ENCODE measurements at places on chromosomes 11 and 22. TPM values are rescaled to one million over a fixed set of nuclear protein-coding genes. Genes with fewer than 3 reads are reported as not detected.

DNA sequence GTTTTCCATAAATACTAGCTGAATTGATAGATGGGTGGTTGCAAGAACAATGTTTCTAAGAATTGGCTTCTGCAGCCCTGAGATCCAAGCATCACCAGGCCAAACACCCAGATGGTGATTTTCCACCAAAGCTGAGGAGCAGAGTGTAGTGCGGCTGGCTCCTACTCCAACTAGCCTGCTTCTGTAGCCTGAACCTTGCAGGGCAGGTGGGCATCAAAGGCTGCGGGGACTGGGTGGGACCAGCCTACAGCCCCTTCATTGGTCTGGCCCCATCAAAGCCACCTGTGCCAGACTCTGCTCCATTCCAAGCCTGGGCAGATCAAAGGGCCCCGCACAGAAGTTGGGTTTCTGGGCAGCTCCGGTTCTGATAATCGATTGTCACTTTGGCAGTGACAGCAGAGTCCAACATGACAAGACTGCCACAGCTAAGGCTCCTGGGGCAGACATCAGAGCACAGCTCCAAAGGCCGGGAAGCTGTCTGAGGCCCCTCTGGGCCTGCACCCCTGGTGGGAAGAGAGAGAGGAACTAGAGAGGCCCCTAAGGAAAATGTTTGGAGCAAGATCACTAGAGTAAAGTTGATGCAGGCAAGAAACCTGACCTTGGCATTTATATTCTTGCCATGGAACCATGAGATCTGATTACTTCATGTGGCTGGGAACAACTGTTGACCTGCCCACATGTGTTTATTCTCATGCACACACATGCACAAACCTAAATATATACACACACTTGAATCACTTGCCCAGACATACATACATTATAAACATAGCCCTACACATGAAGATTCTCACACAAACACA is 582.9 kb downstream of the INSC start:
- H3K27ac ChIP-seq, result no peak overlapping the region
- no peak for DNase-seq
- H3K4me3 ChIP-seq, result no peak overlapping the region
- H3K36me3 ChIP-seq, result no peaks in the 10 kb centered on the region
- H3K4me1 ChIP-seq, result no peaks in the 10 kb centered on the region

DNA sequence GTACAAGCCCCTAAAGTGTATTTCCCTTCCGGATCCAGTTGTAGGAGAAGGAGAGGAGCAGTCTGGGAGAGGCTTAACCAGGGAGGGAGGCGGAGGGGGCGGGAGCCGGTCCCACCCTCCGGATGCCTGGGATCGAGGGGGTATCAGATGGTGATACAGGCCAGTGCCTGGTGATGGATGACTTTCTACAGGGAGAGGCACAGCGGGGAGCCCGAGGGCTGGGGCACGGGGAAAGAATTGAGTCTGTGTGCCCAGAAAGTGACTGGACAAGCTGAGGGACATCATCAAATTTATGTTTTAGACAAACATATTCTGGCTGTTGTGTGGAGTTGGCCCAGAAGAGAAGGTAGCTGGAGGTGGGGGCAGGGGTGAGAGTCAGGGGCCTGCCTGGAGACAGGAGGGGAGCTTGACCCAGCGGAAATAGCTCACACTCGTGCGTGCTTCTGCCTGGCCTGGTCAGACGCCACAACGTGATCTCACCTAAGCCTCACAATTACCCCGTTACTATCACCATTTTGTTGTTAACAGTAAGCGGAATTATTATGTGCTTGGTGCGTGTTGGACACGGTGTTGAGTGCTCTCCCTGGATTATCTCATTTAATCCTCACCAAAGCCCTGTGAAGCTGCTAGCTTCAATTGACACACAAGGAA is 42.4 kb downstream of the AMPD3 start:
- H3K27me3 ChIP-seq, result no peaks in the 10 kb centered on the region
- peaks cover 34% of the 10 kb centered on the region for H3K36me3 ChIP-seq
- no peak overlapping the region for H3K27ac ChIP-seq

GRCh38 chr11:132564091-132564885 is 968.0 kb downstream of the OPCML start:
- no peaks in the 10 kb centered on the region for H3K27me3 ChIP-seq
- no peak overlapping the region for H3K4me3 ChIP-seq
- no peaks in the 10 kb centered on the region for H3K36me3 ChIP-seq
- peaks cover 8% of the 10 kb centered on the region for H3K4me1 ChIP-seq
- H3K27ac ChIP-seq, result no peak overlapping the region

DNA sequence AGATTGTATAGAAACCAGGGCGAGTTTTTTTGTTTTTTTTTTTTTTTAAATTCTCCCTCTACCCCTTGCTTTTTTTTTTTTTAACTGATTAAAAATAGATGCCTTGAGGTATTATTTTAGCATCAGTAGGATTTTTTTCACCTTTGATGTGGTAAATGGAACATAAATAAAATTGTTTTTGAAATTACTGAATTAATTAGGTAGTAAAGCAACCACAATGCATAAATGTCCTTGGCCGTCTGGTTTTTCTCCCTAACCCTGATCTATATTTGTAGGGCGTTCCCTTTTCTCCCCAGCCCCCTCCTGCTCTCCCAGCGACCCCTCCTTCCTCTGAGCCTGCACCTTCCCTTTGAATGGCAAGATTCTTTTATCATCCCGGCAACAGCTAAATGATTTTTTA is 107.8 kb downstream of the ZBTB16 start:
- DNase-seq, result no peak
- H3K4me1 ChIP-seq, result peaks cover 99% of the 10 kb centered on the region
- H3K36me3 ChIP-seq, result no peaks in the 10 kb centered on the region
- peak overlapping the region; percentile 95 for H3K27ac ChIP-seq
- H3K27me3 ChIP-seq, result no peaks in the 10 kb centered on the region

DNA sequence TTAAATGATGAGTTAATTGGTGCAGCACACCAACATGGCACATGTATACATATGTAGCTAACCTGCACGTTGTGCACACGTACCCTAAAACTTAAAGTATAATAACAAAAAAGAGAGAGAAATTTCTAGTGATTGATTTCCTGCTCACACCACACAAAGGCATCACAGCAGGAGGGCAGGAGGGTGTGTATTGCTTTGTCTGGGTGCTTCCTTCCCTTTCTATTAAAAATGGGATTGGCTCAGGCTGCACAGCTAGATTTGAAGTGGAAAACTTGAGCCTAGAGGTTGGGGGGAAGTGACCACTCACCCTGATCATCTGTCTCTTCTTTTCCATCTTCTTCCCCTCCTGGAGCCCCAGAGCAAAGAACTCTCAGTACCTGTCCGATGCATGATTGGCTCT is 944 bp upstream of the SCGB1D2 start:
- no peak overlapping the region for H3K27ac ChIP-seq
- H3K4me3 ChIP-seq, result no peak overlapping the region
- no peak for DNase-seq
- H3K27me3 ChIP-seq, result no peaks in the 10 kb centered on the region

GRCh38 chr11:82406611-82407010 is 327.1 kb downstream of the FAM181B start:
- no peaks in the 10 kb centered on the region for H3K27me3 ChIP-seq
- no peaks in the 10 kb centered on the region for H3K4me1 ChIP-seq
- DNase-seq, result no peak
- H3K27ac ChIP-seq, result no peak overlapping the region
- H3K4me3 ChIP-seq, result no peak overlapping the region

DNA sequence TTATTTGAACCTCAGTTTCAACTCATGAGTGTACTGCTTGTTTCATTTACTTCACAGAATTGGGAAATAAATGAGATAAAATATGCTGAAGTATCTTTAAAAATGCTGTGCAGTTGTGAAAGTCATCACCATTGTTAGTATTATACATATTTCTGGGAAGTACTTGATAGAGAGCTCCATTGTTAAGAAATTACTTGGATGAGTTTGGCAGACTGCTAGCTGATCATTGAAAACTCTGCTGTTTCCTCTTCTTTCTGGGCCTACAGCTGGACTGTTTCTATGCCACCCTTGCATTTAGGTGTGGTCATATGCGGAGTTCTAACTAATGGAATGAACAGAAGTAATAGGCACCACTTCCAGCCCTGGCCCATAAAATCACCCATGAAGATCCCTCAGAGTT is 10.0 kb downstream of the SIK2 start:
- H3K27ac ChIP-seq, result peak overlapping the region; percentile 26
- H3K27me3 ChIP-seq, result no peaks in the 10 kb centered on the region
- H3K36me3 ChIP-seq, result peaks cover 3% of the 10 kb centered on the region
- no peak overlapping the region for H3K4me3 ChIP-seq
- peaks cover 16% of the 10 kb centered on the region for H3K4me1 ChIP-seq
- DNase-seq, result no peak

DNA sequence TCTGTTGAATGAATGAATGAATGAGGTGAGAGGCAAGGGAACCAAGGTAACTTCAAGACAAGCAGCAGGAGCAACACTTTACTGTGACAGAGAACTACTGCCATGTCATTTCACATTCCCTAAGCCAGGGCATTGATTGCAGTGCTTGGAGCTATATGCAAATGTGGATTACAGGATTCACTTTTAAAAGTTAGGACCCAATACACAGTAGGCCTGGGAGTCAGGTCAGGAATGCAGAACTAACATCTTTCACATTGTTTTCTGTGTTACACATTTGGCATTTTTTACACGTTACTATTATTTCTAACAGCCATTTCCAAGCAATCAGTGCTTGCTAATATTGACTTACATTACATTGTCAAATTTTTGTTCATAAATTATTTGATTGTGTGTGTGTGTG is 26.2 kb upstream of the ME3 start:
- H3K4me1 ChIP-seq, result no peaks in the 10 kb centered on the region
- H3K4me3 ChIP-seq, result no peak overlapping the region
- no peak for DNase-seq
- no peaks in the 10 kb centered on the region for H3K27me3 ChIP-seq
- no peak overlapping the region for H3K27ac ChIP-seq
- no peaks in the 10 kb centered on the region for H3K36me3 ChIP-seq

GRCh38 chr11:110518809-110519514 is 89.2 kb downstream of the FDX1 start:
- no peaks in the 10 kb centered on the region for H3K36me3 ChIP-seq
- H3K27ac ChIP-seq, result no peak overlapping the region
- no peaks in the 10 kb centered on the region for H3K4me1 ChIP-seq
- H3K4me3 ChIP-seq, result no peak overlapping the region

DNA sequence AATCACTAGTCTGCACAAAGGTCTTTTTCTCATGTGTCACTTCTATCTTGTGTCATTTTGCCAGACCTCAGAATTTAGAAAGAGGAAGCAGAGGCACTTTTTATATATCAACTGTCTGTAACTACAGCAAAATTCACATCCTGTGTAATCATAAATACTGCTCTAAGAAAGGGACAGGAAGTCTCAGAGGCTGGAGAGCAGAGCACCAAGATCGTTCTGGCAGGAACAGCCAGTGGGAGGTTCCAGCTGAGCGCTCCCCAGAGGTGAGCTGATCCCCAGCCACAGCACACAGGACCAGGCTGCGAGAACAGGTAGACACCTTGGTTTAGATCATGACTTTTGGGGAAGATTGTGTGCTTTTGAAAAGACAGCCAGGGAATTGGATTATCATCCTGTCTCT is at the start of gene MS4A7:
Gene MS4A7 (plus strand): TSS at position 179 of the 400 bp plus-strand sequence. CDS start 4,610 bp downstream, outside the sequence.
- no peaks in the 10 kb centered on the region for H3K36me3 ChIP-seq
- no peak within 1 kb of the TSS for H3K4me3 ChIP-seq

DNA sequence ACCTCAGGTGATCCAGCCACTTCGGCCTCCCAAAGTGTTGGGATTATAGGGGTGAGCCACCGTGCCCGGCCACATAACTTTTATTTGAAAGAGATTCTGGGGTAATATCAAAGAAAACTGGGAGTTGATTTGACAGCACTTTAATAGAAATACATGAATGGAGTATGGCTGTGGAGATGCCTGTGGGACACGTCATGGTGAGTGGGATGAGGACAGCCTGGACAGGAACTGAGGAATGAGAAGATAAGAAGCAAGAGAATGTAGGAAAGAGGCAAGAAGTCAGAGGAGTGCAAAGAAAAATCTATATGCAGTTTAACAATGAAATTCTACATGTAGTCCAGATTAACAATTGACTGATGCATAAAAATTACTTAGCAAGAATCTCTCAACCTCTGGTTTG is 31.0 kb downstream of the SLC22A6 start:
- H3K36me3 ChIP-seq, result no peaks in the 10 kb centered on the region
- no peak for DNase-seq
- no peaks in the 10 kb centered on the region for H3K4me1 ChIP-seq
- H3K27me3 ChIP-seq, result no peaks in the 10 kb centered on the region

- no peak overlapping the region for H3K27ac ChIP-seq
- no peak overlapping the region for H3K4me3 ChIP-seq
- no peak for DNase-seq
Observed at GRCh38 chr22:20542736-20543135, 35.3 kb downstream of the MED15 start.

- H3K27ac ChIP-seq, result no peak overlapping the region
Observed at GRCh38 chr11:65434057-65434666, 11.6 kb downstream of the NEAT1 start.

DNA sequence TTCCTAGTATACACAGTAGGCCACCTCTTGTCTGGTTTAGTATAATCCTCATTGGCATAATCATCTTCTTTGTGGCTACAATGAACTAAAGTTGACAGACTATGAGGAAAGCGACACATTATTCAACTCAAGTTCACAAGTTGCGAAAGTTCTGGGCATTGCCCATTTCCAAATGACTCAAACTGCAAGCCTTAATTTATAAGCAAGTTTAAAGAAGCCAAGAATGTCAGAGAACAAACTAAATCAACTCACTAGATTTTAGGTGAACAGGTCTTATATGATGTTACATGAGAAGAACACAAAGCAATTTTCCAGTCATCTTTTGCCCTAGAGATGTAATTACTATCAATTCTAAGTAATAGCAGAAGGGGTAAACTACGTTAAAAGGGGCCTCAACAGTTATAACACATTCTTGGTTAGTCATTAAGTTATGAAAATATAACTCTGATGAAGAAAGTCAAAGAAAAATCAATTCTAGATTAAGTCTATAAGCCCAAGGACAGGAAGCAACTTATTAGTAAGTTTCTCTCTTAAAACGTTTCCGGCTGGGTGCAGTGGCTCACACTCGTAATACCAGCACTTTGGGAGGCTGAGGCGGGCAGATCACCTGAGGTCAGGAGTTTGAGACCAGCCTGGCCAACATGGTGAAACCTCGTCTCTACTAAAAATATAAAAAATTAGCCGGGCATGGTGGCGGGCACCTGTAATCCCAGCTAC is 21.5 kb downstream of the PICALM start:
- DNase-seq, result peak; percentile 37
- no peak overlapping the region for H3K4me3 ChIP-seq
- peaks cover 75% of the 10 kb centered on the region for H3K4me1 ChIP-seq
- H3K36me3 ChIP-seq, result no peaks in the 10 kb centered on the region
- H3K27me3 ChIP-seq, result no peaks in the 10 kb centered on the region
- peak overlapping the region; percentile 1 for H3K27ac ChIP-seq

The PANX2 gene
- total RNA-seq, result 14.5 TPM

The ADAMTS15 gene
- 2.5 TPM for total RNA-seq

The UBQLN3 gene
- total RNA-seq, result 0.29 TPM

The C11orf52 gene
- total RNA-seq, result 10.5 TPM

The ZNF215 gene
- 2.1 TPM for total RNA-seq

The KCNJ11 gene
- 5.5 TPM for total RNA-seq
